Neural crest cell (in vitro differentiated cells): ENCODE measurements at places on chromosomes 1 and 21. TPM values are rescaled to one million over a fixed set of nuclear protein-coding genes. Genes with fewer than 3 reads are reported as not detected.
A peak's percentile ranks its signal among the peaks of the same experiment; 100 is the strongest.

- peaks cover 3% of the 10 kb centered on the region for H3K27me3 ChIP-seq
- DNase-seq: no peak
- no peak overlapping the region for H3K27ac ChIP-seq
- H3K36me3 ChIP-seq: no peaks in the 10 kb centered on the region
- H3K4me1 ChIP-seq: no peaks in the 10 kb centered on the region
- no peak overlapping the region for H3K4me3 ChIP-seq
Measured at GRCh38 chr21:25370311-25370744, 237.0 kb downstream of the MRPL39 start.

GRCh38 chr1:234478481-234479309, at the start of gene TARBP1:
TSS of gene TARBP1 (minus strand) at chr1:234479179. CDS start at chr1:234479103, 76 bp downstream.
- DNase-seq: peak; percentile 61
- no peaks in the 10 kb centered on the region for H3K36me3 ChIP-seq
- H3K27ac ChIP-seq: no peak within 1 kb of the TSS
- H3K4me1 ChIP-seq: peaks cover 24% of the 10 kb centered on the region
- peak within 1 kb of the TSS; percentile 91 for H3K4me3 ChIP-seq
- peaks cover 26% of the 10 kb centered on the region for H3K27me3 ChIP-seq

DNA sequence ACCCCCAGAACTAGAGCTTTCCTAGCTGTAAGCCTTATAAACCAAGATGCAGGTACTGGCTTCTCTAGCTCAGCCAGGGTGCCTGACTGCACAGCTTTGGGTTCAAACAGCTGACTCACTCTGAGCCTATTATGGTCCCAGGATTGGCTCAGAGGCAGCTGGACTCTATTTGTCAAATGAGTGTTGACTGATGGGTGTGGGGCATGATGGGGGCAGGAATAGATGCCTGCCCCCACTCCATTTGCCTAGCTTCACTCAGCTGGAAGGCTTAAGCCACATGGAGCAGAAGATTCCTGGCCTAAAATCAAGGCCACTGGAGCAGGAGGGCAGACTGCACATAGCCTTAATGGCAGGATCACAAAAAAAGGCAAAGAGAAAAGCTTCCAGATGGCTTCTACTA, 90.5 kb downstream of the PIK3R3 start:
- H3K4me3 ChIP-seq: no peak overlapping the region
- DNase-seq: no peak
- no peaks in the 10 kb centered on the region for H3K27me3 ChIP-seq
- H3K36me3 ChIP-seq: peaks cover 8% of the 10 kb centered on the region
- no peak overlapping the region for H3K27ac ChIP-seq

The MTF2 gene
- 77.1 and 83.5 TPM in 2 replicates for total RNA-seq
